Foreskin keratinocyte (primary cell): ENCODE measurements at places on chromosomes 16 and 17. TPM values are rescaled to one million over a fixed set of nuclear protein-coding genes. Genes with fewer than 3 reads are reported as not detected.

DNA sequence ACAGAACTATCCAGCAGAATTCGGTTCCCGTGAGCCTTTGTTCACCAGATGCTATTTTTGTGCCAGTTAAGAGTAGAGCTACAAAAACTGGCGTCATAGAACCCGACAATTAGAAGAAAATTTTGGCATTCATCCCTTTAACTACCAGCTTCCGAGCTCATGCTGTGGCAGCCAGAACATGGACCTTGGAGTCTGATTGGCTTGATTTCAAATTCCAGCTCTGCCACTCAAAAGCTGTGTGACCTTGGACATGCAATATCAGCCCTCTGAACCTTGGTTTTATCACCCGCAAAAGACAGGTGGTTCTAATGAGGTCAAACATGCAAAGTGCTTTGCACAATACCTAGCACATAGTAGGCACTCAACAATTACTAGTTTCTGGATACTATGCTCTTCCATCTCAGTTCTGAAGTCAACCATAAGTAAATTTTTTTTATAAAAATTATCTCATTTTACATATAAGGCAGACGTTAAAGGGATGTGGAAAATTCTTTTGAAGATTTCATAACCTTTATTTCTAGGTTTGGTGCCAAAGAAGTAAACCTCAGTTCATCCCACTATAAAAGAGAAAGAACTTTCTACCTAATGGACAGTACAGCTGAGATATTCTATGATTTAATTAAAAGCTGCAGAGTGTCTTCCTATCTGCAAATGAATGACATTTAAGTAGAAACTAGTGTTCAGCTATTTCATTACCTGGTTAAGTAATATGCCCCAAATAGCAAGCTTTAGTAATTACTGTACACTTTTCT lies 331.5 kb downstream of the HAPSTR1 start:
- no peak for DNase-seq

DNA sequence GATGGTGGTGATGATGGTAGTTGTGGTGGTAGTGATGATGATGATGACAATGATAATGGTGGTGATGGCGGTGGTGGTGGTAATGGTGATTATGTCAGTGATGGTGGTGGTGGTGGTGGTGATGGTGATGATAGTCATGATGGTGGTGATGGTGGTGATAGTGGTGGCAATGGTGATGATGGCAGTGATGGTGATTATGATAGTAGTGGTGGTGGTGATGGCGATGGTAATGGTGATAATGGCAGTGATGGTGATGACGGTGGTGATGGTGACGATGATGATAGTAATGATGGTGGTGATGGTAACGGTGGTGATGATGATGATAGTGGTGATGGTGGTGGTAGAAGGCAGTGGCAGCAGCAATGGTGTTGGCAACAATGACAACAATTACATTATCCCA lies 55.3 kb downstream of the RBFOX3 start:
- DNase-seq = no peak

The OR3A3 gene
- polyA plus RNA-seq = not detected in 2 replicates

The OR2C1 gene
- 0.06 TPM in 1 of 2 replicates, not detected in the other for polyA plus RNA-seq
